ENCODE measurements at places on chromosomes 7 and 10.

DNA sequence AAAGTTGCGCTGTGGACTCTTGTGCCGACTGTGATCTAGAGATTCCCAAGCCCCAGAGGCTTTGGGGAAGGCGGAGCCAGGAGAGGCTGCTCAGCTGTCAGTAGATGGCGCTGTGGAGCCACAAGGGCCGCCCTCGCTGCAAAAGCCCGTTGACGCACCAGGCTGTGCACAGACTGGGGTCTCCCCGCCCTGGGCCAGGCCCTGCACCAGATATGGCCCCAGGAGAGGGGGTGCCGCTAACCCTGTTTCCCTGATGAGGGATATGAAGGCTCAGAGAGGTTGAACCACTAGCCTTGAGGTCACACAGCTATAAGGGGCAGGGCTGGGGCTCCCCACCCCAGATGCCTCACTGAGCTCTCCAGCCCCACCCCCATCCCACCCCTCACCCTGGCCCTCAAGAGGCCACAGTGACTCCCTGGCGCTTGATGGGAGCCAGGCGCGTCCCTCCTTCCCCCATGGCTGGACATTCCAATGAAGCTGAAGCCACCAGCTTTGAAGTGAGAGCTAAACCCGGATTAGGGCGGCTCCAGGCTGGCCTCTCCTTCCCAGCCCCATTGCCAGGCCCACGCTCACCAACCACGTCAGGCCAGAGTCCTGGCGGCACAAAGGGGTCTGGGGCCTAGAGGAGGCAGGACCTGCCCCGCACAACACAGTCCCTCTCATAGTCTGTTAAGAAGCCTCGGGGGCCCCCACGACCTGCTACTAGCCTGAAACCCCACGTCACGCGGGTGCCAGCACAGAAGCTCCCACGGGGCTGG lies 26.4 kb downstream of the MYL10 start:
- DNase-seq = peak; percentile 3

DNA sequence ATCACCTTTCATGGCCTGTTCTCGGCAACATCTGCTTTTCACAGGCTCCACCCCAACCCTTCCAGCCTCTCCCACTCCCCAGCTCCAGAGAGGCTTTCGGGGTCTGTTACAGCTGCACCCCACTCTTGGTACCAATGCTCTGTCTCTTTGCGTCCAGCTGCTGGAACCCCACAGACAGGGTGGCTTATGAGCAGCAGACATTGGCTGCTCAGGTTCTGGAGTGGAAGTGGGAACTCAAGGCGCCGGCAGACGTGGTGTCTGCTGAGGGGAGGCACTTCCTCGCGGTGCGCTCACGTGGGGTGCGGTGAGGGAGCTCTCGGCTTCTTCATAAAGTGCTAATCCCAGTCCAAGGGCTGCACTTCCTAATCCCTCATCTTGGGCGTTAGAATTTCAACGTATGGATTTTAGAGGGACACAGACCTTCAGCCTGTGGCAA lies 185.7 kb downstream of the ELFN1 start:
- no peak for DNase-seq

DNA sequence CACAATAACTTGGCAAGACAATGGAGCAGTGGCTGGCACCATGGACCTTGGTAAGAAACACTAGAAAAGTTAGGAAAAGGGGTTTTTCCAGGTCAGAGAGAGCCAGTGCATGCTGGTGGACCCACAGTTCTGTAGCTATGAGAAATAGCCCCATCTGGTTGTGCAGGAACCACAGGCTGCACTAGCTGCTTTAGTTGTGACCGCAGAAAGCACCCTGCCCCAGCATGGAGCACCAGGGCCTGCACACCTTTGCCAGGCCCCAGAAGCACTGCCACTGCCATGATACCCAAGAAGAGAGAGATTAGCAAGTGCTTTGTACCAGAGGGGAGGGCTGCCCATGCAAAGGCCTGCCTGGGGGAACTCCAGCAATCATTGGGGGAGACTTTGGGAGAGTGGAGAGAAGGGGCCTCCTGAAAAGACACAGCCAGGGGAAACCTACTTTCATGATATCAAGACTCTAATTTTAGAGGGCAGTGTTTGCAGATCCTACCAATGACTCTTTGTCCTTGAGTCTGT lies 256.1 kb upstream of the C7orf33 start:
- no peak for DNase-seq

DNA sequence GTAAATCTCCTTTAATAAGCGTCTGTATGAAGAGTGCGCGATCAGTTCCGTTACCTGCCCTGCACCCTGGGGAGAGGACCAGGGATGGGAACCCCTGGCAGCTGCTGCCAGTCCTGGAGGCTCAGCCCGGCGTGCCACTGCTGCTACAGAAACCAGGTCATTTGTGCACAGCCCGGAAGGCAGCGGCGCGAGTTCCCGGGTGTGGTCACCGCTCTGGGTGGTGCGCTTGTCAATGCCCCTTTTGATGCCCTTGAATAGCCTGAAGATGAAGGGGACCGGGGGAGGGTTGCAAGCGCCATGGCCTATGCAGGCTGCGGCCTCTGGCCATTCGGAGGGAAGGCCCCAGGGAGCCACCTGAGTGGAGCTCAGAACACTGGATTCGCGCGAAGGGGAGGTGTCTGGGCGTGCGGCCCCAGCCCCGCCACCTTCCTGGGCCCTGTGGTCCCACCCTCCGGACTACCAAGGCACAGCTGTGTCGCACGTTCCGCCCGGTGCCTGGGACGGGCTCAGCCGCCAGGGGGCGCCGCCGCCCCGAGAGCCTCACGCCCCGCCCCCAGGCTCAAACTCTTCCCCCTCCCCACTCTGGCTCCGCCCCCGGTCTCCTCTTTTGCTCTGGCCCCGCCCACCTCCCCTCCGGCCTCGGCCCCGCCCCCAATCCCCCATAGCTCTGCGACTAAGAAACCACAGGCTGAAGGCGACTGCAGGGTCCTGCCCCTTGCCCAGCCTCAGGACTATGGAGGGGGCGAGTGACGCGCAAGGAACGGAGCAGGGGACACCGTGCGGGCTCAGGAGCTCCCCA lies 16.5 kb downstream of the AP5Z1 start:
- DNase-seq = no peak

DNA sequence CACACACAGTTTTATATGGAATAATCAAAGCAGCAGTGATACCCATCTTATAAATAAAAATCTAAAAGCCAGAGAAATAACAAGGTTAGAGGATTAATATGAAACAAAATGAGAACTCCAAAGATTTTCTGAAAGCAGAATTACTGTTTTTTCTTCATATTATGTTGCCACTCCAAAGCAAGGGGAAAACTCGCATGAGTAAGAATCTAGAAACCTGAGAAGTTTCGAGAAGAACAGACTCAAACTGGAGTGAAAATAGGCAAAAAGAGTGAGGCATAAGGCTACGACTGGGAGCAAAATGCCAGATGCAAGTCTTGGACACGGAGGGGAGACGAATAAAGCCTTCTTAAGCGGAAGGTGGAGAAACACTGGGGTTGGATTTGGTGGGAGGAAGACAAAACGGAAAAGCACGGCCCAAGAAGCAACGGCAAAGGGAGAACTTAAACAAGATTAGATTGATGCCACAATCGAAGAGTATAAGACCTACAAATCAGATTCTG lies 923 bp downstream of the TNPO3 start:
- no peak for DNase-seq

DNA sequence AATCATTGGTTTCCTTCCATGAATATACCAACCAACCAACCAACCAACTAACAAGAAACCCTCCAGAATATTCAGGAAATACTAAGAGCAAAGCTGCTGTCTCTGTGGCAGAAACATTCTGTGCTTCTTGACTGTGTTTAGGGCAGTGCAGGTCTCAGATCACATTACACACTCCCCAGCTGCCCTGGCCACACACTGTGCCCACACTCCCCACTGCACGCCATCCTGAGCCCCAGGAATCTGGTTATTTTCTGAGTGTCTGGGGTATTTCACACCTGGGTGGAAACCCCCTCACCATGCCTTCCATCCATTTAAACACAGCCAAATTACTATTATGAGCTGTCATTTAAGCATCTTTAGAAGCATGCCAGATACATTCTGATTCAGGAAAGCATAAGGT lies 183.7 kb upstream of the ANK3 start:
- DNase-seq = no peak

- DNase-seq = no peak
These were observed 20.2 kb downstream of the PDZD8 start for GRCh38 chr10:117355072-117355471.

- DNase-seq = no peak
These were observed 46.2 kb downstream of the CAV1 start for GRCh38 chr7:116571037-116571436.

- no peak for DNase-seq
These were observed 101.0 kb upstream of the AGR3 start for GRCh38 chr7:16982640-16983350.

GRCh38 chr10:89649051-89649450 lies 4.0 kb upstream of the PANK1 start:
- DNase-seq = no peak

GRCh38 chr7:13279854-13280435 lies 592.5 kb downstream of the ARL4A start:
- peak; percentile 9 for DNase-seq

- DNase-seq = no peak
These were observed 13.7 kb upstream of the USP6NL start for GRCh38 chr10:11625019-11625735.

GRCh38 chr7:17887286-17887685 lies 53.0 kb downstream of the SNX13 start:
- no peak for DNase-seq

- DNase-seq = no peak
These were observed at the start of gene NXPH1 for GRCh38 chr7:8433477-8434289. TSS of gene NXPH1 (plus strand) at chr7:8433609.

DNA sequence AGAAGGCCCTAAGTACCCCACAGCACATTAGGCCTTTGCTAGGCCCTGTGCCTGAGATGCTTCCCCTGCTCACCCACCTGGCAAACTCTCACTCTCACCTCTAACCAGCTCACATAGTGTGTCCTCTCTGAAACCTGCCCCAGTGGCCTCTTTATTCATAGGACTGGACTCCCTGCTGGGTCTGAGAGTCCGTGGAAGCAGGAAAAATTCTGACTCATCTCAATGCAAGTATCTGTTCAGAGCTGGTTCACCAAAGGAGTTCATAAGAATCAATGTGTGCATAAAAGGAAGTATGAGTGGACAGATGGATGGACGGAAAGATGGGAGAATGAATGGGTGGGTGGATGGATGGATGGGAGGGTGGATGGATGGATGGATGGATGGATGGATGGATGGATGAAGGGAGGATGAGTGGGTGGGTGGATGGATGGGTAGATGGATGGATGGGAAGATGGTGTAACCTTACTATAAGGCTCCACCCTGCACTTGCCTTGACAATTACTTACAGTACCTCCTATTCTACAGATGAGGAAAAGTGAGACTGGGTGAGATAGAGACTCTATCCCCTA lies 111.2 kb upstream of the ZMIZ1 start:
- no peak for DNase-seq

DNA sequence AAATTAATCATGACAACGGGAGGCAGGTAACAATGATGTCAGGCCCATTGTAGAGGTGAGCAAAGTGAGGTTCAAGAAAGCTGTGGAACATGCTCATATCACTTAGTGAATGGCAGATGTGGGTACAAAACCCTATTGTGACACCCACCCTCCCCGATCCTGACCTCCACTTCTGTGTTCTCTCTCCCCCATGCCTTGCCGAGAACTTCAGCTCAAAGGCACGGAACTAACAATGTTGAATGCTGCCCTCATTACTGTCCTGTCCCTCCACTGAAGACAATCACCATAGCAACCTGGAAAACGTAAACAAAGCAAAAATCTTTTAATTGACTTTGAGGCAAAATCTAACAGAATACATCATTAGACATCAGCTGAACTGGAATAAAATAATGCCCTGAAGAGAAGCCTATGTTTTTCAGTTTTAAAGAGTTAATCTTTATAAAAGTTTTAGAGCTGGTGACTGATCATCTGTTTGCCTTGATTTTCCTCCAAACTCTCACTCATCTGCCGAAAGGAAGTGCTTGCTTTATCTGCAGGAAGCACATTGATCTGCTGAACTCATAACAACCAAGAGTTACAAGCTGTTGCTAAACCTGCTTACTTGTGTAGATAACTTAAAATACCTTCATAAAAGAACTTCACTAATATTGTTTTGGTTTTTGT lies 133.6 kb downstream of the CUBN start:
- DNase-seq = peak; percentile 41

DNA sequence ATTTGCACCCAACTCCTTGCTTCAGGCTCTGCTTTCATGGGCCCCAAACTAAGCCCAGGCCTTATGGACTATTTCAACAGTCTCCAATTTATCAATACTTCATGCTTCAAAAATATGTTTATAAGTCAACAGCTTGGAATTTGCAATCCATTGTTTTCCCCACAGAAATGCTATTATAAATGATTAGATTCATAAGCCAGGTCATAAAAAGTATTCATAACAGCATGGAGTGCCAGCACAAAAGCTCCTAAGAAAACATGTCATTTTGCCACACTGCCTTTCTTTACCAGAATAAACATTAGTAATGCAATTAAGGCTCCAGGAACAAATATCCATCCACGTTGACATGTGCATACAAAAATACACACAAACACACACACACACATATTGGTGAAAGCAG lies 30.1 kb downstream of the OSBPL3 start:
- no peak for DNase-seq

GRCh38 chr10:127550861-127551260 lies 1.8 kb downstream of the NPS start:
- no peak for DNase-seq

GRCh38 chr10:97713339-97713825 lies at the start of gene MARVELD1:
TSS of gene MARVELD1 (plus strand) at chr10:97713730. CDS start at chr10:97713877, 147 bp downstream.
- no peak for DNase-seq

GRCh38 chr10:67487199-67487598 lies 208.8 kb downstream of the CTNNA3 start:
- no peak for DNase-seq

- no peak for DNase-seq
These were observed 182.0 kb upstream of the THSD7A start for GRCh38 chr7:12013983-12014382.

DNA sequence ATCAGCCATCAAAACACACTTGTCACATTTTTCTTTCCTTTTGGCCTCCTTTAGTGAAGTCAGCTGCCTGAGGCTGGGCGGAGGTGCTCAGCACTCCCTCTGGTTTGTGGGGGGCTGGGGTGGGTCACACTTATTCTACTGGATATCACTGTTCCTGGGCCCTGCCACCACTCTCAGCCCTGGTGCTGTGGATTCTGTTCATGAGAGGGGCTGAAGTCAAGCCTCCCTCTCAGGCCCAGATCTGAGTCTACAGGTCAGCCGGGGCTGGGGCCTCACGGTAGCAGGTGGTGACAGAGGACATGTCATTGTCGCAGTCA lies 180.8 kb upstream of the TNS3 start:
- DNase-seq = no peak

GRCh38 chr7:131369354-131369753 lies 41.7 kb downstream of the MKLN1 start:
- DNase-seq = no peak

GRCh38 chr7:6536262-6537260 lies 14.7 kb downstream of the GRID2IP start:
- DNase-seq = no peak

GRCh38 chr10:90167174-90168064 lies 466.0 kb downstream of the KIF20B start:
- no peak for DNase-seq

GRCh38 chr10:23461557-23461956 lies 22.7 kb downstream of the OTUD1 start:
- no peak for DNase-seq

GRCh38 chr7:508461-509170 lies 11.0 kb downstream of the PDGFA start:
- no peak for DNase-seq

- DNase-seq = no peak
These were observed 7.8 kb upstream of the HGF start for GRCh38 chr7:81777697-81778096.

All from KG1 (cell line).